Activated B cell treated with CpG ODN at 0.5 μM for 24 hours (primary cell): ENCODE measurements at places on chromosomes 2 and 18.

GRCh38 chr2:105407946-105408743 is 9.3 kb upstream of the FHL2 start:
- DNase-seq, result no peak

DNA sequence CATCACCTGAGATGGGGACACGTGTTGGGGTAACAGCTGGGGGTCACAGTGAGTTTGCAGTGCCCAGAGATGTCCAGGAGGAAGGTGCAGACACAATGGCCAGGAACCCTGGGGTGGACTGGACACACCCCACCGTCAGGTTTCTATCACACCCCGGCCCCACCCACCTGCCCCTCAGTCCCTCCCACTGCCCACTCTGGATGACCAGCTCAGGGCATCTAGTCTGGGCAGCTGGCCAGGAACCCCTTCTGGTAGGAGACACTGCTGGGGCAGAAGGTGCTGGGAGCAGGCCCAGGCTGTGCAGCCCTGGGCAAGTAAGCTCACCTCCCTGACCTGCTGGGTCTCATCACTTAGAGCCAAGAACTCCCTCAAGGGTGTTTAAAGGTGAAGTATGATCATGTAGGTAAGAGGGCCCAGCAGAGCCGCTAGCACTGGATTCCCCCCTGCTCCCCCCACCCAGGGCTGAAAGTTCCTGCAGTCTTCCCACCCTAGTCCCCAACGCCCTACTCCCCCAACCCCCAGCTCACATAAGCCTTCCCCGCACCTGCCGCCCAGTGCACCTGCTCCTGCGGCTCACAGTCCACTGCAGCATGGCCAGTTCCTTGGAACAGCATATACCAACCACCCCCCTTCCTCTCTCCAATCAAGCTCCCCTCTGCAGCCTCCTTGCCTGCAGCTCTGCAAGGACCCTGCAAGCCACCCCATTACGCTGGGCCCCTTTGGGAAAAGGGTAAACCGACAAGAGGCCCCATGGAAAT is 17.3 kb downstream of the BIN1 start:
- no peak for DNase-seq

DNA sequence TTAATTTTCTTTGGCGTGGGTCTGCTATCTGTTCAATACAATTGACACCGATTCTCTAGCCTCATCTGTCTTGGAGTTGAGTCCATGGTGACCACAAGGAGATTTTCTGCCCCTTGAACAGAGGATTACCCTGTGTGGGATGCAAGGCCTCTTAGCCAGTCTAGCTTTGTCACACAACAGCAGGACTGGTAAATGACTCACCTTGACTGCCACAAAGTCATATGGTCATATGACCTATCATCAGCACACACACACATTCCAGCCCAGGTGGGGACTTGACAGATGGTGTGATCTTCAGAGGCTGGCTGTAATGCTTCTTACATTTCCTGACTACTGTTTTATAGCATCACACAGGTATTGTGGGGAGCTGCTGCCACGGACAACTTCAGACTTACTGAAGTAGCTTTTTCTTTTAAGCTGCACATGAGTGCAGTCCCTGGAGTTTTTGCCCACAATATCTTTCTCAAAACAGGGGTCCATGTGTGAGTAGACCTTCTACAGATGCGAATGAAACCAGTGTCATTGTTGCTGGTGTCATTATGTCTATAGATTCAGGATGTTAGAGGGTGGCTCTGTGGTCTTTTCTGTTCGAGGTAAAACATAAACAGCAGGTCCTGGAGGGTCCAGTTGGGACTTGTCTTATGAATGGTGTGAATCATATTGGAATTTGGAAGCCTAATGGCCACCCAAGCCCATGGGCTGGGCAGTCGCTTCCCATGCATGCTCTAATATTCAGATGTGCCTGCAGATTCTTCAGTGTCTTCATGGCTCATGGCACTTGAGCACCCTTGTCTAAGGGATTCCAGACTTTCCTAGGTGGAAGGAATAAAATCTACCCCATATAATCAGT is 18.6 kb upstream of the ACOXL start:
- no peak for DNase-seq

GRCh38 chr2:237298151-237299118 is 115.5 kb downstream of the COL6A3 start:
- DNase-seq, result no peak

DNA sequence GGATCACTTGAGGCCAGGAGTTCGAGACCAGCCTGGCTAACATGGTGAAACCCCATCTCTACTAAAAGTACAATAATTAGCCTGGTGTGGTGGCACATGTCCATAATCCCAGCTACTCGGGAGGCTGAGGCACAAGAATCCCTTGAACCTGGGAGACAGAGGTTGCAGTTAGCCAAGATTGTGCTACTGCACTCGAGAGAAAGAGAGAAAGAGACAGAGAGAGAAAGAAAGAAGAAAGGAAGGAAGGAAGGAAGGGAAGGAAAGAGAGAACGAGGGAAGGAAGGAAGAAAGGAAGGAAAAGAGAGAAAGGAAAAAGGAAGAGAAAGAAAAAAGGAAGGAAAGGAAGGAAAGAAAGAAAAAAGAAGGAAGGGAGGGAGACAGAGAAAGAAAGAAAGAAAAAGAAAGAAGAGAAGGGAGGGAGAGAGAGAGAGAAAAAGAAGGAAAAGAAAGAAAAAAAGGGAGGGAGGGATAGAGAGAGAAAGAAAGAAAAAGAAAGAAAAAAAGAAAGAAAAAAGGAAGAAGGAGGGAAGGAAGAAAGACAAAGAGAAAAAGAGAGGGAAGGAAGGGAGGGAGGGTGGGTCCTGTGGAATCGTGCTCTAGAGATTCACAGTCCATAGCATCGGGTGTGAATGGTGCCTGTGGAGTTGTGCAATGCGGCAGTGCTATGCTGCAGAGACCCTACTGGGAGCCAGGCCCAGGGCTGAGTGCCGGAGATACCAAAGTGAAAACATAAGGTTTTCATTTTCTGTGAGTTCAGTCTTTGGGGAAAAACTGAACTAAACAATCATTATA is 4.6 kb upstream of the SDC1 start:
- no peak for DNase-seq

GRCh38 chr2:19045151-19045550 is 313.3 kb downstream of the OSR1 start:
- no peak for DNase-seq

DNA sequence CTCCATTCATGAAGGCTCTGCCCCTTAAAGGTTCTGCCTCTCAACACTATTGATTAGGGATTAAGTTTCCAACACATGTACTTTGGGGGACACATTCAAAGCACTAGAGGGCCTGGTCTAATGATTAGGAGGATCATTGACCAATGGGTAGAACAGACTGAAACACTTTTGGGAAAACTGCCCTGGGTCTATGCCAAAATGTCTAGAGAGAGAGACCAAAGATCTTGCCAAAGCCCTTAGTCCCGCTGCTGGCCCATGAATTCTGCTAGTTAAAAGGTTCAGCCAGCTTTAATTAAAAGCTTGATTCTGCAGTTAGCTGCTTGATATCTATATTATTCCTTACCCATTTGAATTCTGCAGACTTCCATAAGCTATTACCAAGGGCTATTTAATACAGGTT is 613.2 kb downstream of the SLC4A3 start:
- no peak for DNase-seq

- DNase-seq, result no peak
Observed at GRCh38 chr18:33201509-33201926, 239.0 kb downstream of the CCDC178 start.

DNA sequence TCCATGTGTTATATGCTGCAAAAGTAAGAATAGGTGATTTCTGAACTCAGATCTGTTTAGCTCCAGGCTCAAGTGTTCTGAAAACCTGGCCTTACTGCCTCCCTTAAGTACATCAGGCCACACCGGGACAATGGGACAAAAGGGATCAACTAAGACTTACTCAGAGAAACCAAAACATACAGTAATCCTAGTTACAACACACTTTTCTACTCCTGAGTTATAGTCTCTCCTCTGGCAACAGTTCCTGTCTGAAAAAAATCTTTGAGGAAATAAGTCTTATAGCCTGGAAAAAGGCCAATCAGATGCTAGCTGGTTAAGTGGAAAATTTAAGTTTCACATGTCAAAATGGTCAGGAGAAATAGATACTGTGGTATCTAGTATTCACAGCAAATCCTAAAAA is 5.6 kb downstream of the METTL5 start:
- DNase-seq, result no peak

GRCh38 chr18:36808681-36809080 is 20.1 kb downstream of the TPGS2 start:
- DNase-seq, result no peak

DNA sequence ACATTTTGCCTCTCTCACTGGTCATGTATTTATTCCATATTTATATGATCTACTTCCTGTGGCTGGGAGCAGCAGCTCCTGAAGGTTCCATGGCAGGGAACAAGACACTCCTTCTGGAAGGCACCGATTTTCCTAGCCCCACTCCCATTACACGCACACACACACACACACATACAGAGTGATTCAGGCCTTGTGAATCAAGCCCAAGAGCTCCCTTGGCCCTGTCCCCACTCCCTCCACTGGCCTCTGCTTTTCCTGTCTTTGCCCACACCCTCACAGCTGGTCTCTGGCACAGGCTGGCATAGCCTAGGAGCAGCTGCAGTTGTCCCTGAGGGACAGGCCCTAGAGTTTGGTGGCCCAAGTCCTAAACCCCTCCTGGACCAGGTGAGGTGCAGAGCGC is 201.7 kb downstream of the NAPG start:
- DNase-seq, result no peak

DNA sequence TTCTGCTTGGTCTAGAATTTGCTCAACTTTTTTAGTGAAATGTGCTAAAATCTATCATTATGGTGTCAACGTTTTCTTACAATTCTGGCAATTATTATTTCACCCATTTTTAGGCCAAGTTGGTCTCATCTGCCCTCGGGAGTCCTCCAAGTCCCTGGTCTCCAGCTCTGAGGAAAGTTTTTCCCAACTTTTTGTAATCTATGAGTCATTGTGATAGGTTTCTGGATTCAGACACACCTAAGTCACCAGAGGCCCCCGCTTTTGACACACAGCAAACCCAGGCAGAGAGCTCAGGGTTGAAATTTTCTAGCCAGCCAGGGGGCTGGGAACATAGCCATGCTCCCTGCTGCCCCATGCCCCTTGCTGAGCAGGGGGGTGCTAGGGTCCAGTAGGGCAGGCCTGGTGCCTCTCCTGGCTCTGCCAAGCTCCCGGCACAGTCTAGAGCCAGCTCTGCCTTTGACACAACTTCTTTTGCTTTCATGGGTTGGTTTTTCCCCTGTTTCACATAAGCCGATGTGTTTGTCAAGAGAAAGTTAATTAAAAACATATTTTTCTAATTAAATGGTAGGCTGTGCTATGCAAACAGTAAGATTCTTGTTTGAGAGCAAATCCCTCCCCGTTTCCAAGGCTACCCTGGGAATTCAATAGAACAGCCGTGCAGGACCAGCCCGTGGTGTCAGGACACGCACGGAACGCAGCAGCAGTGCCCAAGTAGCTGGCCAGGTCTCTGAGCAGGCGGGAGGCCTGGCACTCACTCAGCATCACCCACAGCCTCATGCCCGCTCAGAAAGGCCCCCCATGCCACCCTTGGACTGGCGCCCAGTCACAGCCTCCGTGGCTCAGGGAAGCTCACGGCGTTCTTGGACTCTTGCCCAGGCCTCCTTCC is 25.5 kb upstream of the SNED1 start:
- no peak for DNase-seq

DNA sequence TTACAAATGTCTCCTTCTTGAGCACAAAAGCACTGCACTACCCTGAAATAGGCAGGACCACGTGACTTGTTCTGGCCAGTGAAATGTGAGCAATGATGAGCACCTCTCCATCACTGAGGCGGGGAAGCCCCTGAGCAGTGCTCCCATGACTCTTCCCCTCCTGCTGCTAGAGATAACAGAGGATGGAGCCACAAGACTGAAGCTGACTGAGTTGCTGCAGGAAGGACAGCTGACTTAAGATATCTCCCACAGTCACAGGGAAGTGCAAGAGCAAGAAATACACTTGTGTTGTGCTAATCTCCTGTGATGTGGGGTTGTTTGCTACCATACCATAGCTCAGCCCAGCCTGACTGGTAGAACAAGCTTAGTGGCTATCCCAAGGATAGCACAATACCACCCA is 38.7 kb downstream of the STK39 start:
- DNase-seq, result no peak

- DNase-seq, result no peak
Observed at GRCh38 chr2:180828756-180829155, 151.6 kb upstream of the UBE2E3 start.

DNA sequence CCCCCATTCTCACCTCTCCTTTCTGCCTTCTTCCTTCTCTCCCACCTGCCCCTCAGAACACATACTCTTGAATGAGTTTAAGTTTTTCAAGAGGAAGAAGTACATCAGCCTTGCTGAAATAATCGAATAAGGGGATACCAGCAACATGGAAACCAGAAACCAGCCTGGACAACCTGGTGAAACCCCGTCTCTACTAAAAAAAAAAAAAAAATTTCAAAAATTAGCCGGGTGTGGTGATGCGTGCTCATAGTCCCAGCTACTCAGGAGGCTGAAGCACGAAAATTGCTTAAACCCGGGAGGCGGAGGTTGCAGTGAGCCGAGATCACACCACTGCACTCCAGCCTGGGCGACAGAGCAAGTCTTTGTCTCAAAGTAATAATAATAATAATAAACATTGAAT is 75.0 kb upstream of the SLC1A4 start:
- no peak for DNase-seq

DNA sequence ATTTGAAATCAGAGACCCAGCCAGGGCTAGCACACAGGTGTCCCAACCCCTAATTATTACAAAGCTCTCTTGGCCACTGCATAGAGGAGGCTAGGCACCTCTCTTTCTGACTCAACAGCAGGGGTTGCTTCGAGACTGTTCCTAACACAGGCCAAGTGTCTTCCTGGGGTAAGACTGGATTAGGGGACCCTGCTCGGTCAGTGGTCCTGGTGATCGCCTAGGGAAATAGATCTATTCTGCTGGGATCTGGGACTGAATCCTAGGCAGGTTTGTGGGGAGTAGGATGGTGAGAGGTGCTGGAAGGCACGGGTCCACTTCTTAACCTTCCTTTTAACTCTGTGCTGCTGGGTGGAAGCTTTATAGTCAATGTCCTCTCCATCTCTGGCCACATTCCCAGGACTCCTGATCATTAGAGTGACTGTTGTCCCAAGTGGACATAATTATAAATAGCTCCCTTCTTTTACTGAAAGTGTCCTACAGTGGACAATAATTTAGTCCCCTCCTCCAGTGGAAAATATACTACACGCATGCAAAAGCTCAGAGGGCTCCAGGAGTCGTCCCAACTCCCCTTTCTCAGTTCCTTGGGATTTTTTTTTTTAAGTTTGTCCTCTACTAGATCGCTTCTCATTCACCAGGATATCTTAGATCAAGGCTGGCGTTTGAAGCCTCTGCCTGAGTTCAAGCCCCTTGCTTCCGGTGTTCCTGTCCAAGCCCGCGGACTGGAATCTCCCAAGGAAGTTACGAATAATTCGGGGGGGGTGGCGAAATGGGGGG is 1.3 kb upstream of the TRIB2 start:
- no peak for DNase-seq

DNA sequence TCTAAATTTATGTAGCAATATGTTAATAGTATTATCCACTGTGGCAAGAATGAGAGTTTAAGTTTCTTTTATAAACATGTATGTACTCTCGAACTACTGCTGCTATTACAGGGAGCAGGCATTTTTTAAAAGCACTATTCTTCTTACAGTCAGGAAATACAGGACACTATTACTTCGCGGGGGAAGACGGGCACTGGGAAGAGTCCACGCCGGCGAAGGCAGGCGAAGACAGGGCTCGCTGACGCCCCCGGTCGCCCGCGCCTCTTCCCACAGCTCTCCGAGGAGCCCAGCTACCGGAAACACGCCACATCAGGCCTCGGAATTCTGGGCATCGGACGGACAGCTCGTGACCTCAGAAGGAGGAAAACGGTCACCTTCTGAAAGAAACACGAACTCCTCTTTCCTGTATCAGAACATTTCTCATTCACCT is 90.2 kb downstream of the FAM161A start:
- no peak for DNase-seq
